ENCODE measurements at places on chromosomes 6 and 20.

DNA sequence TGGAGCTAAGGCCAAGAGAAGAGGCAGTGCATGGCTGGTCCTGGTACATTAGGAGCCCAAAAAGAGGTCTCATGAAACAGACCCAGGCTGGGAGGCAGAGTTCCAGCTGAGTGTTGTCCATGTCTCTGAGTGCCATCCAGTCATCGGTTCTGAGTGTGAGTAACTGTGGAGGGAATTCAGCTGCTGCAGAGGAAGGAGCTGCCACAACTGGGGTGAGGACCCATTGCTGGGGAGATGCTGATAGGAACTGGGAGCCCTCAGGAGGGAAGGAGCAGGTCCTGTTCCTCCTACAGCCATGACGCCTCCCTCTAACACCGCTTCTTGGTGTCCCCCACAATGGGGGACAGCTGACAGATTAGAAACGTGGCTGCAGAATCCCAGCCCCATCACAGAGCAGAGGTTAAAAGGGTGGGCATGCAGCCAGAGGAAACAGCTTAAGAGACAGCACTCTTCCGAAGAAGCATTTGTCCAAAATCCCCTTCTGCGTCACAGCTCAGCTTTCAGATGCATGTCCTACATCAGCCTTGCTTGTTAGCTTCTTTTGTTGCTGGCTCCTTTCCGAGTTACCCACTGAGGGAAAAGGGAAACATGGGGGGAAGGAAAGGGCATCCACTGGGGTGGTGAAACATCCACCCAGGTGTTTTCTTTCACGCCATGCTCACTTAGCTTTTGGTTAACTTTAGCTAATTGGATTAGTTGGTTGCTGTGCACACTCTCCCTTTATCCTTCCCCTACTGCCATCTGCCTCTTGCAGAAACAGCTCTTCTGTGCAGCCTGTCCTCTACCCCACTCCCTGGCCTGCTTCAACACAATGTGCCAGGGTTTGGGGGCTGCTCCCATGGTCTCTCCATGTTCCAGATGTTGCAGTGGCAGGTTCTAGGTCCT lies 239.2 kb downstream of the SYNDIG1 start:
- no peak for DNase-seq

GRCh38 chr6:113458368-113459010 lies 398.7 kb upstream of the MARCKS start:
- no peak for DNase-seq

- DNase-seq: no peak
Observed at GRCh38 chr6:144585217-144585814, 300.2 kb downstream of the UTRN start.

DNA sequence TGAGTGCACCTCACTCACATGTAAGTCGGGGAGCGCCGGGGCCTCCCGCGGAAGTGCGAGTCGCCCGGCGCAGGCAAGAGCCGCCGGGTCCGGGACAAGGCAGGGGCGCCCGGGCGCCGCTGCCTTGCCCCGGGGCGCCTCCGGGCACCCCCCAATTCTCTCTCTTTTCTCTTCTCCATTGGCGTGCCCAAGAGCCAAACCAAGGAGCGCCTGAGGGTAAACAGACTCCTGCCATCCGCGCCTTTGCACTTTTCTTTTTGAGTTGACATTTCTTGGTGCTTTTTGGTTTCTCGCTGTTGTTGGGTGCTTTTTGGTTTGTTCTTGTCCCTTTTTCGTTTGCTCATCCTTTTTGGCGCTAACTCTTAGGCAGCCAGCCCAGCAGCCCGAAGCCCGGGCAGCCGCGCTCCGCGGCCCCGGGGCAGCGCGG lies 36.8 kb downstream of the GNAS start:
- DNase-seq: no peak

DNA sequence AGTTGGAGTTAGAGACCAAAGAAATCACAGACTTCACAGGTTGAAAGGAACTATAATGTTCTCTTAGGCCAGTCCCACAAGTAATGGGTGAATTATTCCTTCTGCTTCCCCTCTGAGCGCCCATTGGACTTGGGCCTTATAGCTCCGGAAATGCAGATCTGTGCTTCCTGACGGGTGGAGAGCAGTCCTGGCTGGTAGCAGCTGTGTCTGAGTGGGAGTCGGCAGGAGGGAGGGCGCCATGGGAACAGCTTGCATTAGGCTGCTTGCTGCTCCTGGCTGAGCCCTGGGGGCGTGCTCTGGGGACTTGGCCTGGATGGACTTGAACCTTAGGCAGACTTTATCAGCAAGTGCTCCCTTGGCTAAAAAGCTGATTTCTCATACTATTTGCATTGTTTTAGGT lies 18.4 kb upstream of the NUP153 start:
- no peak for DNase-seq

DNA sequence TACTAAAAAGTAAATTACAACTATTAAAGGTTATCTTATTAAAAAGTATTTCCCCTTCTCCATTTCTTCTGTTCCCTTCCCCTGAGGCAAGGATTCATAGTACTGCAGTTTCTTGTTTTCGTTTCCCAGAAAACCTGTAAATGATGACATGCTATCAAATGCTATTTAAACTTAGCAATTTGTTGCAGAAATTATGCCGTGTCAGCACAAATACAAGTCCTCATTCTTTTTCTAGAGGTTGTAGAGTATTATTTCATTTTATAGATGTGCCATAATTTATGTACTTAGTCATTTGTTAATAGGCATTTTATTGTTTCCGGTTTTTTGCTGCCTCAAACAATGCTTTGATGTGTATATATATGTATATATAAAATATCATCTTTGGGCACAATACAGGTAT lies 268.4 kb downstream of the PLCB1 start:
- DNase-seq: no peak

DNA sequence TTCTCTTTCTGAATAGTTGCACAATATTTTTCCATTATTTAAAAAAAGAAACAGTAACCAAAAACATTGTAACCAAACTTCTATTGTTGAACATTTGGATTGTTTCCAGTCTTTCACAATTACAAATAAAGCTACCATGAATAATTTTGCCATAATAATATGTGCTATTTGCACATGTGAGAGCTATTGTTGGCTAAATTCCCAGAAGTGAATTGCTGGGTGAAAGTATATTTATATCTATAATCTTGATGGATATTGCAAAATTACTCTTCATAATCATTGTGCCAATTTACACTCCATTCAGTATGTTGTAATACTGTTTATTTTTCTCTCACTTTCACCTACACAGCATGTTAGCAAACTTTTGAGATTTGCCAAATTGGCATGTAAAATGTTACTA lies 36.6 kb upstream of the SLC22A16 start:
- DNase-seq: no peak

DNA sequence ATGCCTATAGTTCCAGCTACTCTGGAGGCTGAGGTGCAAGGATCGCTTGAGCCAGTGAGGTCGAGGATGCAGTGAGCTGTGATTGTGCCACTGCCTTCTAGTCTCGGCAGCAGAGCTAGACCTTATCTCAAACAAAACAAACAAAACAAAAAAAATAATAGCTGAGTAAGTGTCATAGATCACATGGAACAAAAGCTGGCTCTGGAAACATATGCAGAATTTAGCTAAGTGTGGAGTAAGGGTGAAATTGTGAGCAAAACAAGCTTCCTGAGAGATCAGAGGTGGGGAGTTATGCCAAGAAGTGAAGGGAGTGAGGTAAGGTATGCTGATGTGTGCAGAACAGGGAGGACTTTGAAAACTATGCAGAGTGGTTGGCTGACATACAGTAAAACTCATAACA lies 18.7 kb downstream of the SGK1 start:
- no peak for DNase-seq

DNA sequence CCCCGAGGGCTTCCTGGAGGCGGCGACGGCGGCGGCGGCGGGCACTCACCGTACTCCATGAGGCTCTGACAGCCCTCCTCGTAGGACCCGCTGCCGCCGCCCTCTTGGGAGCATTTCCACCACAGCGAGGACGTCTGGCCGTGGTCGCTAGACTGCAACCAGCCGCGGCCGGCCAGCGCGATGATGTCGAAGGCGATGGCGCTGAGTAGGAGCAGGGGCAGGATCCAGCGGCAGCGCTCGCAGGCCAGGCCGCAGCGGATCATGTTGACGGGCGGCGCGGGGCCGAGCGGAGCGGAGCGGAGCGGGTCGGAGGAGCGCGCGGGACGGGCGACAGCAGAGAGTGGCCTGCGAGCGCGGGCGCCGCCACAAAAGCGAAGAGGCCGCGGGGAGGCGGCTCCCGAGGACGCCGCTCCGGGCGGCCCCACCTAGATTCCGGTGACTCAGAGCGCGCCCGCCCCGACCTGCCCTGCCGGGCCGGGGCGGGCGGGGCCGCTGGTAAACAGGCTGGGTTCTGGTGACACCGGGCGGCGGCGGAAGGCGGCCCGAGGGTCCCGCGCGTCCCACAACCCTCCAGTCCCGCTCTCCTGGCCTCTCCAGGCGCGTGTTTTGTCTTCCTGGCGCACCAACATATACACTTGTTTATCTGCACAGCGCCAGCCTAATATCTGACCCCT lies at the start of gene PERP:
PERP (minus strand) TSS at position 342 of the 674 bp plus-strand sequence; CDS start at position 263, 79 bp downstream.
- DNase-seq: peak; percentile 39

DNA sequence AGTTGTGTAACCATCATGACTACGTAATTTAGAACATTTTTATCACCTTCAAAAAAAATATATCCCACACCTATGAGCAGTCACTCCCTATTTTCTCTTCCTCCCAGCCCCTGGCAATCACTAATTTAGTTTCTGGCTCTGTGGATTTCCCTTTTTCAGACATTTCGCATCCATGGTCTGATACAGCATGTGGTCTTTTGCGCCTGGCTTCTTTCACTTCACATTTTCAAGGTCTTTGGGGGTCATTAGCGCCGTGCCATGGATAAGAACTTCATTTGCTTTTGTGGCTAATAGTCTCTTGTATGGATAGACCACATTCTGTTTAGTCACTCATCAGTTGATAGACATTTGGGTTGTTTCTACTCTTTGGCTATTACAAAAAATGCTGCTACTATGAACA lies 44.9 kb upstream of the DUSP22 start:
- no peak for DNase-seq

- DNase-seq: no peak
Observed at GRCh38 chr20:1784586-1784985, 110.6 kb upstream of the SIRPA start.

GRCh38 chr6:56497240-56497639 lies 145.4 kb downstream of the DST start:
- no peak for DNase-seq

GRCh38 chr6:43737272-43738081 lies 32.5 kb upstream of the VEGFA start:
- DNase-seq: no peak

DNA sequence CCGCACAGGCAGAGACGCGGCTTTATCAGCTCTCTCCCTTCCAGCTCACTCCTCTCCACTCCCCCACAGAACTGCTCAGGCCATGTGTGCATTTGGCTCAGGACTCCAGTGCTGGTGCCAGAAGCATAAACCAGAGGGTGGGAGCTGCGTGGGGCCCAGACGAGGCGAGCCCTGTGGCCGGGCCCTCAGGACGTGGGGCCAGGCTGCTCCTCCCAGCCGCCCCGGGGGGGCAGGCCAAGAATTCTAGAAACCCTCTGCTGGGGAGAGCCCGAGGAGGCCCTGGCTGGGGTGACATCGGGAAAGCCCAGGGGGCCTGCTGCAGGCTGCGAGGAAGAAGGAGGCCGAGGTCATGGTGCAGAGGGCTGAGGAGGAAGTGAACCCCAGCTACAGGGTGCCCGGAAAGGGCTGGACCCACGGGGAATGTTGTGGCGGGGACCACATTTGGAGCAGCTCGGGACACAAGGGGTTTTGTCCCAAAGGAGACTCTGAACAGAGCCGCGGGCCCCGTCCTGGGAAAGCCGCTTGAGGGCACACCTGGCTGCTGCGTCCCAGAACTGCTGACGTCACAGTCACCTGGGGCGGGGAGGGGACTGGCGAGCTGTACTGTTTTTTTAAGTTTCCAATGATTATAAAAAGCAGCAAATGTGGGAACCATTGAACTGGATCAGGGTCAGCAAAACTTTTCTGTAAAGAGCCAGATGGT lies 107.1 kb downstream of the BANF2 start:
- DNase-seq: no peak

- DNase-seq: no peak
Observed at GRCh38 chr20:21004386-21005076, 101.6 kb downstream of the LINC00237 start.

- DNase-seq: no peak
Observed at GRCh38 chr6:45394586-45395095, 16.9 kb upstream of the SUPT3H start.

GRCh38 chr6:146560607-146561006 lies 17.0 kb downstream of the RAB32 start:
- no peak for DNase-seq

DNA sequence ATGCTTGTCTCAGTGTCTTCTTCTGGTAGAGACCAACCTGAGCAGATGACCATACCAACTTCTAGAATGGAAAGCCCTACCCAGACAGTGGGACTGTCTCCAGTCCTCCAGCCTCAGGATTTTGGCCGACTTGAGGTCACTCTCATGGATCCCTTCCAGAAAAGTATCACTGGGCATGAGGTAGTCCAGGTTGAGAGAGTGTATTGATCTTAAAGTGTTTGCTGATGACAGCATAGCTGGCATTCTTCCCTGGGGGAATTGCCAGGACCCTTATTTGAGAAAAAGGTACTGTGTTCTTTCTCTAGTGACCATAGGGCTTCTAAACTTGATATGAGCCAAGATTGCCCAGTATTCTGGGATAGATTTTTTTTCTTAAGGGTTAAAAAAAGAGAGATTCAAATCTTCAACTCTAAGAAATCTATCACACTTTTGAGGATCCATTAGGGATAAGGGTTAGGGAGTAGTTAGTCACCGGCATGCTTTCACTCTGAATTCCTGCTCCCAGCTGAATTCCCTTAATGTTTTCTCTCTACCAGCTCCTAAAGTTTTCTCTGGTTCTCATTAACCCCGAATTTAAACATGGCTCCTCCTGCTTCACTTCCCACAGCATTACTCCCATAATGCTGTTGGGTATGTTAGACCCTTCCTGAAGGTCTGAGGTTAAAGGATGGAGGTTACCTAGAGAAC lies 73.6 kb upstream of the FLRT3 start:
- no peak for DNase-seq

DNA sequence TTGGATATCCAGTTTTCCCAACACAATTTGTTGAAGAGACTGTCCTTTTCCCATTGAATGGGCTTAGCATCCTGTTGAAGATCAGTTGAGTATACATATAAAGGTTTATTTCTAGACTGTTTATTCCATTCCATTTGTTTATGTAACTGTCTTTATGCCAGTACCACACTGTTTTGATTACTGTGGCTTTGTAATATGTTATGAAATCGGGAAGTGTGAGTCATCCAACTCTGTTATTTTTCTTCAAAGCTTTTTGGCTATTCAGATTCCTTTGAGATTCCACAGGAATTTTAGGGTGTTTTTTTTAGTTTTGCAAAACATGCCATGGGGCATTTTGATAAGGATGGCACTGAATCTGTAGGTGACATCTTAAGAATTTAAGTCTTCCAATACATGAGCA lies 188.3 kb downstream of the BMP7 start:
- DNase-seq: no peak

DNA sequence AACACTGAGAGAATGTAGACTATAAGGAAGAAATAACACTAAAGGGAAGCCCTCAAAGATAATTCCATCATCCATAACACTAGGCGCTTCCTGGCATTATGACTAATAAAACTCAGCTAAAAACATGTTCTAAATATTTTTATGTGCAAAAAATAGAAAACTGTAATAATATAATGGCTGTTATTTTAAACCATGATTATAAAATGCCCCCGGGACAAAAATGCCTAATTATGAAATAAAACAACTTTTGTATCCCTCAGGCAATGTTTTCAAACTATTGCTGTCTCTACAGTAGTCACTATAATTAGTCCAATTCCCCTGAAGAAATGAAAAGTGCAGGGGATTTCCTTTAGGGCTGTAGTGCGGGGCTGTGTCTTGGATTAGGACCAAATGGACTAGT lies 242.4 kb downstream of the RNF144B start:
- no peak for DNase-seq

GRCh38 chr20:45695496-45695895 lies 6.3 kb upstream of the WFDC13 start:
- no peak for DNase-seq
